Effector memory CD4-positive, alpha-beta T cell (primary cell): ENCODE measurements at places on chromosomes 6 and 20.
A peak's percentile ranks its signal among the peaks of the same experiment; 100 is the strongest.

- DNase-seq = no peak
These were observed 12.9 kb downstream of the TGM2 start for GRCh38 chr20:38152175-38152620.

DNA sequence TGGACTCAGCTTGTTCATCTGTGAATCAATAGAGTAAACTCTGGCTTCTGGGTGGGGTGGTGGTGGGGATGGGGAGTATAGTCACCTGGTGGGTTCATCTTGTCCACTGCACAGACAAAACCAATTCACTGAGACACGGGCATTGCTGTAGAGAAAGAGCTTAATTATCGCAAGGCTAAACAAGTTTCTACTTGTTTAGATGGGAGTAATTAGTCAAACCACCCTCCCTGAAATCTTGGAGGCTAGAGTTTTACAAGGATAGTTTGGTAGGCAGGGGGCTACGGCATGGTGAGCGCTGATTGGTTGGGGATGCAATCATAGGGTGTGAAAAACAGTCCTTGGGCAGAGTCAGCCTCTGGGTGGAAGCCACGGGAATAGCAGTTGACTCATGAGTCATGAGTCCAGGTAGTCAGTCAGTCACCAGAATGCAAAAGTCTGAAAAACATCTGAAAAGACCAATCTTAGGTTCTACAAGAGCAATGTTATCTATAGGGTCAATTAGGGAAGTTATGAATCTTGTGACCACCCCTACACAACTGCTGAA, 77.8 kb downstream of the STMND1 start:
- DNase-seq = no peak

- peak; percentile 53 for DNase-seq
These were observed 13.9 kb downstream of the TNFAIP3 start for GRCh38 chr6:137880746-137881521.

- DNase-seq = no peak
These were observed 104.2 kb downstream of the SYCP2 start for GRCh38 chr20:59829054-59829785.

DNA sequence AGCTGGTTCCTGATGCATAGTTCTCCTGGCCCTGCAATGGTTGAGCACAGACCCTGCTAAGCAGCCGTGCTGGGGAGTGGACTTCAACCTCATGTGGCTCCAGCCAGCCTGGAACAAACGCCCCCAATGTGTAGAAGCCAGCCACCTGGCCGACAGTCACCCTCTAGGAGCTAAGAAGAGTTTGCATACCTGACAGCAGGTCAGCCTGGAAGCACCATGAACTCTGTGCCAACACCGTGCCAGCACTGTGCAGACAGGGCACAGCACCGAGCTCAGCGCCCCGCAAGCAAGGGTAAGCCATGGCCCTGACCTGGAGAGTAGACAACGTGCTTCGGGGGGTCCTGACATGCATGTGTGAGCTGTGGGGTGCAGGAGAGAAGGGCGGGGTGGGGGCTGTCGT, 356.3 kb downstream of the ZFAND3 start:
- DNase-seq = no peak

DNA sequence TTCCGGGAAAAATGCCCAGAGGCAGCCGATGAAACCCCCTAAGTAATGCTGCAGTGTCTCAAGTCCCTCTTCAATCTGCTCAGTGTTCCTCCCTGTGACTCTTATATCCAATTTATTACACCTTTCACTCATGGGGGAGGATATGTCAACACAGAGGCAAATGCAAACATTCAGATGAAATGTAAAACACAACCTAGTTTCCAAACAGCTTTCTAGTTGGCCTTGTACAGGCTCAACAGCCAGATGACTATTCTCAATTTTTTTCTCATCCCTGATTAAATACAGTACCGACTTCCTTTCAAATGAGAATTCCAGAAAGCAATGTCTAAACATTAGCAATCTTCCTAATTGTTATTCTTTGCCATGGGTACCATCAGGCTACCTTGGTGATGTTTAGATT, 65.0 kb downstream of the BLOC1S5 start:
- no peak for DNase-seq

DNA sequence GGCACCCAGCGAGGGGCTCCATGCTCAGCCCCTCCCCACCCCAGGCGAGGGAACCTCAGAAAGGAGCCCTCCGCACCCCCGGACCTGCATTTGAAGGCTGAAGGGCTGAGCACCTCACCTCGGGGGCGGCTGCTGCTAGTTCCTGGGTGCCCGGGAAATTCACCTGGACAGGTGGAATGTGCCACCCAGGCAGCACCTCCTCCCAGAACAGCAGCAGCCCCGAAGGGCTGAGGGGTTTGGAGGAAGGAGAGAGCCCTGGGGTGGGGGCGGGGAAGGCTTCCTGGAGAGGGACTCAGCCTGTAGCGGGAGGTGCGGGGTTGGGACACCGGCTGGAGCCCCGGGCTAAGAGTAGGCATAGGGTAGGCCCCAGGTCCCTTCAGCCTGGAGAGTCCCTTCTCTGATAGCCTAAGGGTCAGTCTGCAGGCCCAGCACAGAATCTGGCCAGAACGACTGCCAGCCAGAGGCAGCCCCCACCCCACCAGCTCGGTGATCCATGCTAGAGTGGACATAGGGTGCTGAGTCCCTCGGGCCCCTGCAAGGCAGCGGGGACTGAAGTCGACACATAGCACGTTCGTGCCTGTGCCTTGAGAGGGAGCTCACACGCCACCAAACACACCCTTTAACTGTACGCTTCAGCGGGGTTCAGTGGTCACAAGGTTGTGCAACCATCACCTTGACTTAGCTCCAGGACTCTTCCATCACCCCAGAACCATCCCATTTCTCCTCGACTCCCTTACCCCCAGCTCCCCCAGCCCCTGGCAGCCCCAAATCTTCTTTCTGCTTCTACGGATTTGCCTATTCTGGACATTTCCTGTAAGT, 180.9 kb downstream of the TAF4 start:
- no peak for DNase-seq

- DNase-seq = no peak
These were observed 123.0 kb downstream of the CD83 start for GRCh38 chr6:14240411-14241166.

DNA sequence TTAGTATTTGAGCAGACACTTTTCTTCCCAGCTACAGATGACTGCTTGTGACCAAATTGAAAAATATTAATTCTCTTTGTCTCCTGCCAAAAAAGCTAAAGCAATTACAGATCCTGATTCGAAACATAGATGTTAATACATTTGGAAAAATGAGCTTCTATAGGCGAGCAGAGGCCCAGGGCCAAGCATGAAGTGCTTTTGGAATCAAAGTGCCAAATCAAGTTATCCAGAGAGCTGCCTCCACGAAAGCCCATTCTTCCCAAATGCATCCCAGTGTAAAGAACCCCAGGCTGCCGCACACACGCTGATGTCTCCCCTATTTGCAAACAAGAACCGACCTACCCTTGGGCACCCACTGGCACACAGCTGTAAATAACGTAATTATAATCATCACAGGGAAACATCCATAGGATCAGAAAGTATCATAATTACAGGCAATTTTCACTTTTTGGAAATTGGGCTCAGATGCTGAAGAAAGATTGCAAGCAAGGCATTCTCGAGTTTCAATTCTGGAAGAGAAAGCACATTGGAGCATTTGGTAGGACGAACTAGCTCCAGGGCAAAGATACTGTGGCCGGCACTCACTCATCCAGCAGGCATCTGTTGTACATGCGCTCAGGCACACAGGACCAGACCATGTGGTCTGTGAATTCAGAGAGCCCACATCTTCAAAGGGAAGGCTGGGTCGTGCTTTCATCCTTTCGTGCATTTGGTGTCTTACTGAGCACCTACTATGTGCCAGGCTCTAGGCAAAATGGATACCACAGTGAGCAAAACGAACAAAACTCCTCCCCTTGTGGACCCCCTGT, 45.9 kb downstream of the BMP7 start:
- no peak for DNase-seq

GRCh38 chr20:49646126-49646525, 67.6 kb downstream of the B4GALT5 start:
- no peak for DNase-seq

- DNase-seq = no peak
These were observed 115.0 kb downstream of the HFE start for GRCh38 chr6:26202201-26202611.

DNA sequence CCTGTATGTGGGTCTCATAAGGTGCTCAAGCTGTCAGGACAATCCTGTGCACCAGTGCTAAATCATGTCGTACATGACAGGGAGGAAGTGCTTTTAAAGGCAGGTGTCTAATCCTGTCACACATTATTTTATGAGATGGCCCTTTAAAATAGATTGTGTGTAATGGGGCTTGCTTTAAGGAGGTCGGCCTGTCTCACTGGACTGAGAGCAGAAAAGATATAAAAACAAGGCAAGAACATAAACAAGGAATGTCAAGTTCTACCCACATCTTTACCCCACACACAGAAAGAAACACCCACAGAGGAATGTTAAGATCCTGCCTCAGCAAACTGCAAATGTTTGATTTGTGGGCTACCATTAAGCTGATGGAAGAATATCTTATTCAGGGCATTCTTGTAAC, 279.0 kb downstream of the FOXA2 start:
- DNase-seq = no peak

- no peak for DNase-seq
These were observed 19.3 kb downstream of the SULF2 start for GRCh38 chr20:47765691-47766594.
